ENCODE measurements at places on chromosomes 3 and 15.

GRCh38 chr3:474828-475227 lies 278.3 kb downstream of the CHL1 start:
- no peak for DNase-seq

DNA sequence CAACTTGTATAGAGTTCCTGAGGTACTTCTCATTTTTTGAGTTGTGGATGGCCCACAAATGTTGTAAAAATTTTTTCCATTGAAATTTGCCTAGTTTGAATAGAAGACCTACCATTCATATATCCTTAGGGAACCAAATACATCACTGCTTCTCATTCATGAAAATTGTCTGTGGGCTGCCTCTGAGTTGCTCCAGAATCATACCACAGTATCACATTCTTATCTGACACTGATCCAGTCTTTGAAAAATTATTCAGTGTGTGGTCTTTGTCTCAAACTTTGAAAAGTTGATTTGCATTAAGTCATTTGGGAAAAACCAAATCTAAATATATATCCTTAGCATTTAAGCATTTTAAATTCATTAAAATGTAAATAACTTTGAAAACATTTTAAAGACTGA lies 321.1 kb downstream of the LSAMP start:
- no peak for DNase-seq

- DNase-seq: no peak
Observed at GRCh38 chr15:99954361-99955180, 221.3 kb upstream of the LYSMD4 start.

GRCh38 chr3:37826502-37826901 lies 35.2 kb upstream of the CTDSPL start:
- DNase-seq: no peak

DNA sequence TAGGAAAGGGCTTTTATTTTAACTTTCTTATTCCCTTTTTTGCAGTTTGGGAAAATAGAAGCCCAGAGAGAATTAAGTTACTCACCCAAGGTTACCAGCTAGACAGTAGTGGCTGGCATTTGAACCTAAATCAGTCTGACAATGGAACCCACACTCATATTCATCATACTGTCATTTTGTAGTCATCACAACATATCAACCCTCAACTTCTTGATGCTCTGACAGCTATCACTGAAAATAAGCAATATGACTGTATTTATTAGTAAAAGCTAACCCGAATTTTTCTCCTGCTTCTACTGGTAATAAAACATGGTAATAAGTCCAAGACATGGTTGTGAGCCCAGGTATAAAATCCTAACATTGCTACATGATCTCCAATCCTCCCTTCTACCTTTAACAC lies 585.8 kb upstream of the UBE2E2 start:
- DNase-seq: no peak

DNA sequence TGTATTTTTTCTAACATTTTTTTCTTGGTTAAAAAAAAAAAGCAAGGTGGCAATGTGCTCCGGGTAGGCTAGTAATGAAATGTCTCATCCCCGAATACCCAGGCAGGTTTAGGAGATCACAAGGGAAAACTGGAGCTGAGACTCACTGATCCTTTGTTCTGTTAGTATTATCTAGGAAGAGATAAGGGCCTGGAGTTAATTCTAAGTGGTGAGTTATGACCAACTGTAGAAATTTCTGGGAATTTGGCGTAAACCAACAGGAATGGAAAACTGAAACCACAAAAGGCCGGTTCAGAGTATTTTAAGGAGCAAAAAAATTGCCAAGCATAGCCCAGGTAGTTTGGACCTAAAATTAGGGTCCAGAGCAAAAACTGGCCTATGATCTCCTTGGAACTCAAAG lies 12.4 kb downstream of the PPM1M start:
- DNase-seq: no peak

DNA sequence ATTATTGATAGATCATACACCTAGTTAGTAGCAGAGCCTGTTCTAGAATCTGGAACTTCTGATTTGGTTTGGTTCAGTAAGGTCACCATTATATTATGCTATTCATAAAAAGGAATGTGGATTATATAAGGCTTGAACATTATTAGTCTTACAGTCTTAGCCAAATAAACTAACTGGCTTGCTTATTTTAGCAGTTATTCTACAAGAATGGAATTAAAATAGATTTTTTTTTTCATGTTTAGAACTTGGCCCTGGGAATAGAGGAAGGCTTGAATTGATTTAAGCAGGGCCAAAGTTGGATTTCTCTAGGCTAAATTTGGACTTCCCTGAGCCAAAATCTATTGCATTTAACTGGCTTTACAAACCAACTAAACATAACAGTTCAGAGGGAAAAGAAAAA lies 24.4 kb downstream of the DTWD1 start:
- no peak for DNase-seq

DNA sequence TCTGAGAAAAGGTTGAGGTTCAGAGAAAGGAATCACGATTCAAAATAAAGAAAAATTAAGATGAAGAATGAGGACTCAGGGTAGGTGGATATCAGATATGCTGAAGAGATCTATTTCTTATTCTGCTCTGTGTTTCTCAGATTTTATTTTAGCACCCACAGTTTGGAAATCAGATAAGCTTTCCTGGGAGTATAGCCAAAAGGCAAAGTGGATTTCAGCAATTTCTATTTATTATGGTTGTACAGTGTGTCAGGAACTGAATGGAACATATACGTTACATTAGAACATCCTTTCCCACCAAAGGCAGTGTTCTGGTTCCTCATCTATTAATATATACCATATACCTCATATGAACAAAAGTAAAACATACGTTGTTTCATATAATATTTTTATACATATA lies 18.9 kb downstream of the PEX5L start:
- no peak for DNase-seq

Data from NCI-H1436 treated with DMSO at 0.1 percent for 48 hours (cell line).